ENCODE measurements at places on chromosomes 1 and 21.

- no peak for DNase-seq
Observed at GRCh38 chr1:224506141-224506814, 71.7 kb upstream of the WDR26 start.

- DNase-seq = no peak
Observed at GRCh38 chr1:43548285-43549271, 17.9 kb downstream of the PTPRF start.

GRCh38 chr1:202240956-202241355 is 47.4 kb downstream of the LGR6 start:
- DNase-seq = no peak

- no peak for DNase-seq
Observed at GRCh38 chr1:154014154-154014907, 23.8 kb downstream of the RPS27 start.

DNA sequence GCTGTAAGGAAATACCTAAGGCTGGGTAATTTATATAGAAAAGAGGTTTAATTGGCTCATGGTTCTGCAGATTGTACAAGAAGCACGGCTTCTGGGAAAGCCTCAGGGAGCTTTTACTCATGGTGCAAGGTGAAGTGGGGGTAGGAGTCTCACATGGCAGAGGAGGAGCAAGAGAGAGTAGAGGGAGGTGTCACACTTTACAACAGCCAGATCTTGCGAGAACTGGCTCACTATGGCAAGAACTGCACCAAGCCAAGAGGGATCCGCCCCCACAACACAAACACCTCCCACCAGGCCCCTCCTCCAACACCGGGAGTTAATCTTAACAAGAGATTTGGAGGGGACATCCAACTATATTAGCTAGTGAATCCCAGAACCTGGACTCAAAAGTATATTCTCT is 135.4 kb upstream of the SOD1 start:
- no peak for DNase-seq

DNA sequence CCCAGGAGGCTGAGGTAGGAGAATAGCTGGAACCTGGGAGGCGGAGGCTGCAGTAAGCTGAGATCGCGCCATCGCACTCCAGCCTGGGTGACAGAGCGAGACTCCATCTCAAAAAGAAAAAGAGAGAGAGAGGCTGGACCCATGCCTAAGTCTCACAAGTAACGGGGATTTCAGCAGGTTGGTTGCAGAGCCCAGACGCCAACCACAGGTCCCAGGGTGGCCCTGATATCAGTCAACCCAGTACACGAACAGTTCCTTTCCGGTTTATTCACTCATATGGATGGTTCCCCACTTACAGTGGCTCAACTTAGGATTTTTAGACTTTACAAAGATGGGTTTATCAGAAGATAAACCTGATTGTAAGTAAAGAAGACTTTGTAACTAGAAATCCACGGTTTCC is 40.9 kb downstream of the CLSTN1 start:
- no peak for DNase-seq

GRCh38 chr1:22053017-22053860 is 730 bp downstream of the CDC42 start:
- DNase-seq = peak; percentile 15

GRCh38 chr1:47627471-47628370 is 189.9 kb downstream of the FOXD2 start:
- no peak for DNase-seq

DNA sequence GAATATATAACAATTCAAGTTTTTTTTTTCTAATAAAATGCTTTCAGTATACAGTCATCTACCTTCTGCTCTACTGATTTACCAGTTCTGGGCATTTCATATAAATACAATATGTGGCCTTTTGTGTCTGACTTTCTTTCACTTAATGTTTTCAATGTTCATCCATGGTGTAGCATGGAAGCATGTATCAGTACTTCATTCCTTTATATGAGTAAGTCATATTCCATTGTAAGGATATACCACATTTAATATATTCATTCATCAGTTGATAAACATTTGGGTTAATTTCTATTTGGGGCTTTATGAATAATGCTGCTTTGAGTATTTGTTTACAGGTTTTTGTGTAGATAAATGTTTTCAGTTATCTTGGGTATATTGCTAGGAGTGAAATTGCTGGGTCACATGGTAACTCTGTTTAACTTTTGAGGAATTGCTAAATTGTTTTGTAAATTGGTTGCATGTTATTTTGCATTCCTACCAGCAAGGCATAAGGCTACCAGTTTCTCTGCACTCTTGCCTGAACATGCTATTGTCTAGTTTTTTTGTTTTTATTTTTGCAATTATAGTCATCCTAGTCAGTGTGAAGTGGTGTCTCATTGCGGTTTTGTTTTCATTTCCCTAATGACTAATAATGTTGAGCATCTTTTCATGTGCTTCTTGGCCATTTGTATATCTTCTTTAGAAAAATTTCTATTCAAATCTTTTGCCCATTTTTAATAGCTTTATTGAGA is 206.1 kb downstream of the TM2D1 start:
- DNase-seq = no peak

GRCh38 chr21:33618407-33618806 is 23.1 kb downstream of the CRYZL1 start:
- no peak for DNase-seq

- DNase-seq = no peak
Observed at GRCh38 chr21:41954654-41955499, 1.1 kb upstream of the C2CD2 start.

GRCh38 chr1:29920316-29920715 is 684.0 kb downstream of the PTPRU start:
- no peak for DNase-seq

DNA sequence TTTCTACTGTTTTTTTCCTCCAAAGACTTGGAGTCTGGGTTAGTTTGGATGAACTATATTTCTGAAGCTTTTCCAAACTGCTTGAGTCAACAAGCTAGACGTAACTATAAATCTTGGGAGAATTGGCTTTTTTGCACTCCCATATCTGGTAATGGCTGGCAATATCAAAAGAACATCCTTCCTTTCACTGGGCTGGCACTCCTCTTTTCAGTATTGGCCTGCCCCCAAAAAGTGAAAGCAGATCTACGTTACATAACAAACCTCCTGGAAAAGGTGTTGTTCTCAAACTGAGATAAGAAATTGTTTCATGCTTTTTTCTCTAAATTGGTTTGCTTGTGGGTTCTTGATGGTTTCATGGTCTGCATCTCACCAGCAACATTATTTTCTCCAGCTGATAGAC is 499.3 kb downstream of the NEGR1 start:
- DNase-seq = no peak

GRCh38 chr21:30984889-30985288 is 53.4 kb downstream of the KRTAP19-8 start:
- DNase-seq = no peak

GRCh38 chr1:205379056-205379455 is 22.3 kb upstream of the KLHDC8A start:
- DNase-seq = no peak

DNA sequence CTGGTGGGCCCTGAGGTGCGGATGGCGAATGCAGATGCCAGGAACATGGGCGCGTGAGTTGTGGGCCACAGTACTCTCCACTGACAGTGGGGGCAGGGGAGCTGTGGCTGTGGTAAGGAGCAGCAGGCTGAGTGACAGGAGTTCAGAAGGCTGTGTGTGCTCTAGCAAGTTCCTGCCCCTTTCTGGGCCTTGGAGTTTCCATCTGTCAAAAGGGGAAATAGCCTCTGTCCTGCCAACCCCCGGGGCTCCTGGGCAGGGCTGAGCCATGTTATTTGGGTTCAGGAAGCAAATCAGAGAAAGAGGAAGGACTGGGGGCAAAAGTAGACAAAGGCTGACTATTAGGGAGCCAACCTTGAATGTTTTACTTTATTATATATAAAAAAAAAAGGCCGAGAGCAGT is 19.5 kb upstream of the MFN2 start:
- no peak for DNase-seq

DNA sequence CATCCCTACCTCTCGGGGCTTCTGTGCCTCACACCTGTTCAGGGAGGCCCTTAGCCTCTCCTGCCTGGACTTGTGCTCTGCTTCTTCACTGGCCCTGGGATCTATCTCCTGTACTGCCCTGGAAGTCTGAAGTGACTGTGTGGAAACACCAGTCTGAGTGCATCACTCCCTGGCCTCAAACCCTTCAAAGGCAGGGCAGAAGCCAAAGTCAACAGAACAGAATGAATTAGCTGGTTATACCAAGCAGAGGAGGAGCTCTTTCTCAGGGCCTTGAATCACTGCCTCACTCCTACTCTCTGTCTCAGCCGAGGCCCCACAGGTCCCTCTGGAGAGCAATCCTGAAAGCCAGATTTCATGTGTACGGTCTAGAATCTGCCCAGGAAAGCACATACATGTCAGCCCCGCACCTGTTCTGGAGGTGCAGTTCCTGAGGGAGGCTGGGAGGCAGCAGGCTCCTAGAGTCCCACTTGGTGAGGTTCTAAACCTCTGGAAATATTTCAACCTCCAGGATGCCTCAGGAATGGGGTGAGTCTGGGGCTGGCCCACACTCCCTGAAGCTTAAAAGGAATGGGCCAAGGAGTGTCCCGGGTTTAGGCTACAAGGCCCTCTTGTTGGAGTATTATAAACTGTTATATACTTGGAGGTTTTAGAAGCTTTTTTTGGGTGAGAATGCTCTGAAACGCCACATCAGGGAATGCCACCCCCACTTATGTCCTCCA is 98.3 kb downstream of the ABCA4 start:
- no peak for DNase-seq

- DNase-seq = no peak
Observed at GRCh38 chr1:183892351-183892793, 87.5 kb downstream of the RGL1 start.

- DNase-seq = no peak
Observed at GRCh38 chr1:118154220-118154619, 30.8 kb downstream of the SPAG17 start.

GRCh38 chr1:26122988-26123973 is 11.7 kb downstream of the PDIK1L start:
- DNase-seq = no peak

GRCh38 chr1:5393146-5393545 is 599.1 kb downstream of the NPHP4 start:
- no peak for DNase-seq

Data from stimulated activated CD8-positive, alpha-beta memory T cell treated with anti-CD3 and anti-CD28 coated beads, Interleukin-2, amount 100 ng/mL, for 1 hour (primary cell).